ENCODE measurements at places on chromosomes 2 and 18.

GRCh38 chr2:241555711-241556110 is 2.8 kb upstream of the BOK start:
- no peak for DNase-seq

DNA sequence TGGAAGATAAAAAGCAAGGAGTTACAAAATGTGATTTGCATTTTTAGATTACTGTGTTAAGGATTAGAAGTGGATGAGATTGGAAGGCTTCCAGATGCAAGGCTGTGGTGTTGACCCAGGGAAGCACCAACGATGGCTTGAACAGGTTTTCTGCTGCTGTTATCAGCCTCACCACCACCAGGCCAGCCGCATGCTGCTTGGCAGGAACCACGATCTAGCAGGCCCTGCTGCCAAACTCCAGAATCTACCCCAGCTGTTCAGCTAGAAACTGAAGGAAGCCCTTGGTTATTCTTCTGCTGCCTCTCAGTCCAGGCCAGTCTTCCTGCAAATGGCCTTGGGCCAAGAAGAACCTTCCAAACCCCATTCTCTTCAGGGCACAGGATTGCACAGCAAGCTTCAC is 133.9 kb downstream of the MTCL1 start:
- no peak for DNase-seq

- no peak for DNase-seq
These were observed 49.6 kb downstream of the GALNT14 start for GRCh38 chr2:31088504-31089195.

DNA sequence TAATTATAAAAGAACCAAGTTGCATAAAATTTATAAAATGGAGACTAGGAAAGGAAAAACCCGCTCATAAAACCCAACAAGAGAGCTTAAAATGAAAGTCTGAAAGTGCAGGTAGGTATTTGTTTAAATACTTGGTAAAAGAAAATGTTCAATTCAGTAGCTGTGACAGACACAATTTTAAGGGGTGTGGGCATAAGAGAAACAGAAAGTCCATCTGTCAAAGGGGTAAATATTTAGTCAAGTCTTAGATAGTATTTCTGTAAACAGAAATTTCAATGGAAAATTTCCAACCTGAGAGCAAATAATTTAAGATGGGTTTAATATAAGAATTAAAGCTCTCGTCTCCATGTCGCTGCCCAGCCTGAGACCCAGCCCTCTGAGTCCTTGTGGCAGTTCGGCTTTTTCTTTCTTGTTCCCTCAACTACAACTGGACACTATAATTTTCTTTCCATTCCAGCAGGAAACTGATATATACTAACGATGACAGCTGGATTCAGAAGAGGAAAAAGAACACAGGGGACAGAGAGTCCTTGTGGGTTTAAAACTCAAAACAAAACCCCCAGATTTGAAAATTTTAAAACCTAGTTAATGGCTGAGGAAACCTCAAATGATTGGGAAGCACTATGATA is 88.0 kb upstream of the ZFP36L2 start:
- no peak for DNase-seq

- DNase-seq: no peak
These were observed 40.0 kb downstream of the COA5 start for GRCh38 chr2:98568161-98568956.
